ENCODE measurements at places on chromosomes 16 and 17. TPM values are rescaled to one million over a fixed set of nuclear protein-coding genes. Genes with fewer than 3 reads are reported as not detected.
A peak's percentile ranks its signal among the peaks of the same experiment; 100 is the strongest.

The CTDNEP1 gene
- total RNA-seq = 71.1 TPM

The MPV17L gene
- total RNA-seq = 3.7 TPM

GRCh38 chr17:59108400-59109102, 1.9 kb upstream of the TRIM37 start:
- no peak overlapping the region for H3K4me3 ChIP-seq
- peaks cover 6% of the 10 kb centered on the region for H3K4me1 ChIP-seq
- H3K36me3 ChIP-seq = no peaks in the 10 kb centered on the region
- no peak for DNase-seq

DNA sequence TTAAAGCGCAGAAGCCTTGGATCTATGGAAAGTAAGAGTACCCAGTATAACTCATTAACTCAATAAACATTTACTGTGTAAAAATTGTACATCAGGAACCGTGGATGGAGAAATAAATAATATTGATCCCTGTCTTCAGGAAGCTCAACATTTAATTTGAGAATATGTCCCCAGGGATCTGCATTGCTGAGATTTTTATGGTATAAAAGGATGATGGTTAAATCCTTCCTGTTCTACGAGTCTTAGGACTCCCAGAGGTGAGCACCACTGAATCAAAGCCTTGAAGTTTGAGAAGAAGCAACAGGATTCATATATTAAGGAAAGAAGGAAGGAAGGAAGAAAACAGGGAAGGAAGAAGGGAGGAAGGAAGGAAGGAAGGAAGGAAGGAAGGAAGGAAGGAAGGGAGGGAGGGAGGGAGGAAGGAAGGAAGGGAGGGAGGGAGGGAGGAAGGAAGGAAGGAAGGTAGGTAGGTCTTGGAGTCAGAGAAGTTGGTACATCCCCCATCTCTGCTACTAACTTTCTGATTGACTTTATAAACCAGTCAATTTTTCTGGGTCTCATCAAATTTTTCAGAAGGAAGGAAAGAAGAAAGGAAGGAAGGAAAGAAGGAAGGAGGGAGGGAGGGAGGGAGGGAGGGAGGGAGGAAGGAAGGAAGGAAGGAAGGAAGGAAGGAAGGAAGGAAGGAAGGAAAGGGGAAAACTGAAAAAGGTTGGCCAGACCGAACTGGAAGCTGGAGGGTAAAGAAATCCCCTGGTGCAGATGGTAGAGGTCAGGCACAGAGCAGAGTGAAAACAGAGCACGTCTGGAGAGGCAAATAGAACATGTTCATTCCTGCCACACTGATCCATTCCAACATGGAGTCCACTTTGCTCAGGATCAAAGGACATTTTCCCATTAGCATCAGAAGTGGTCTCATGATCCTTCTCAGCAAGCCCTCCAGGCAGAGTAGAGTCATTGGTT, 422.2 kb upstream of the CDH11 start:
- no peak overlapping the region for H3K27ac ChIP-seq
- H3K36me3 ChIP-seq = no peaks in the 10 kb centered on the region
- DNase-seq = no peak
- no peaks in the 10 kb centered on the region for H3K27me3 ChIP-seq

DNA sequence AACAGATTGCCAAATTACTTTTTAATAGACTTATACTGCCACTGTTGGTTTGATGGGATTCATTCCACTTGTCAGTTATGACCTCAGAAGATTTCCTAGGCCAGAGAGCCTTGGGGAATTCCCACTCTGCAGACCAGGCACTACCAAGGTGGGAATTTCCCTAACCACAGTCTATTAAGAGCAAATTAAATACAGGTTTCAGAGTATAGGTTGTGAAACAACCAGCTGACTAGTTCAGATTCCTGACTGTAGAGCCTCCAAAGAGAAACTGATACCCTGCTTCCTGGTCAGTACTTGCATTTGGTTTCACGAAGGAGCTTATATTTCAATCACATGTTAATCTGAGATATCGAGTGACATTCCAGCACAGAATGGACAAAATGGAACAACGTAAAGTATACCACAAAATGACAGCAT, 186.5 kb downstream of the STX8 start:
- H3K4me1 ChIP-seq = no peaks in the 10 kb centered on the region
- H3K27me3 ChIP-seq = no peaks in the 10 kb centered on the region
- DNase-seq = no peak
- no peaks in the 10 kb centered on the region for H3K36me3 ChIP-seq

GRCh38 chr17:40551091-40551878, 14.0 kb downstream of the CCR7 start:
- peak; percentile 67 for DNase-seq
- no peaks in the 10 kb centered on the region for H3K27me3 ChIP-seq
- H3K4me3 ChIP-seq = no peak overlapping the region
- no peaks in the 10 kb centered on the region for H3K36me3 ChIP-seq
- H3K4me1 ChIP-seq = peaks cover 53% of the 10 kb centered on the region

GRCh38 chr16:72313903-72314302, 141.9 kb upstream of the PMFBP1 start:
- no peaks in the 10 kb centered on the region for H3K4me1 ChIP-seq
- H3K36me3 ChIP-seq = no peaks in the 10 kb centered on the region
- H3K27me3 ChIP-seq = no peaks in the 10 kb centered on the region
- DNase-seq = no peak

DNA sequence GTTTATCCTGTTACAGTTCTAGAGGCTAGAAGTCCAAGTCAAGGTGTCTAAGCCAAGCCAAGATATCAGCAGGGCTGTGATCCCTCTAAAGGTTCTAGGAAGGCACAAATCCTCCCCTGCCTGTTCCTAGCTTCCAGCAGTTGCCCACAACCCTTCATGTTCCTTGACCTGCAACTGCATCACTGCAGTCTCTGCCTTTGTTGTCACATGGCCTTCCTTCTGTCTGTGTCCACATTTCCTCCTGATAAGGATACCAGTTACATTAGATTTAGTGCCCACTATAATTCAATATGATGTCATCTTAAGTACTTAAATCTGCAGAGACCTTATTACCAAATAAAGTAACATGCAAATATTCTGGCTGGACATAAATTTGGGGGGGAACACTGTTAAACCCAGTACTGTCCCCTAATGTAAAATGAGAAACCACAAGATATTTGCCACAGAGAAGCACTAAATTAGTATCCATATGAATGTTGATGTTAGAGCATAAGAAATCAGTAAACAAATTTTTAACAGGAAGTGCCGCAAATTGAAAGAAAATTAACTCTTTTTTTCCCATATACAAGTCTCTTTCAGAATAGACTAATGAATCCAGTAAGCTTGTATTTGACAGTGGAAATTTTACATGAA, 4.7 kb downstream of the UQCRC2 start:
- peaks cover 3% of the 10 kb centered on the region for H3K36me3 ChIP-seq
- 0 out of 2 replicates have a peak, but pooled peaks cover 3% of the 10 kb centered on the region for H3K4me1 ChIP-seq
- DNase-seq = no peak
- H3K27ac ChIP-seq = no peak overlapping the region
- H3K4me3 ChIP-seq = no peak overlapping the region

DNA sequence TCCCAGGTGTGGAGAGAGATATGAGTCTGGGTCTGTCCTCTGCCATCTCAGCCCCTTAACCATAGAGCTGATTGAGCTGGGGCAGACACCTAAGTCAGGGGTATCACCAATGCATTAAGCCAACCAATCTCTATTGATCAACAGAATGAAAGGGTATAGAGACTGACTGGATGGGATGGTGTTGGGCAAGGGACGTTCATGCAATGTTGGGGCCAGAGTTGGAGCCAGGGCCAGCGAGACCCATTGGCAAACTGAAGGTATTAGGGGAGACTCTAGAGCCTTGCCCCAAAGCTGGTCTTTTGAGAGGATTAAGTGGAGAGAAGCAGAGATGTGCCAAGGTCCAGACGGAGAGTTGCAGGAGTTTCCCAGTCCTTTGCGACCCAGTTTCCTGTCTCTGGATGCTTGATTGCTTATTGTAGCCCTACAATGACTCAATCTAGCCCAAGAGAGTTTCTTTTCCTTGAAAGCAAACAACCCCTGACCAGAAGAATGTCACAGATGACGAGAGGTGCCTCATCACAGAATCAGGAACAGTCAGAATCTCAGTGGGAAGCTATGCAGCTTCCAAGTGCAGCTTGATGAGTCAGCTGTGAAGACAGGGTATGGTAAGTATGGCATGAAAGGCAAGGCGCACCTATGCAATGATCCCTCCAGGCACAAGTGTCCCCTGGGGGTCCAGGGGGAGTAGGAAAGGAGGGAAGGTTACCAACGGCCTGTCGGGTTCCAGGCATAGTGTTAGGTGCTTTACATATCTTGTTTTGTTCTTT, 137.2 kb downstream of the UTP18 start:
- H3K36me3 ChIP-seq = no peaks in the 10 kb centered on the region
- no peak overlapping the region for H3K27ac ChIP-seq
- H3K4me1 ChIP-seq = no peaks in the 10 kb centered on the region
- H3K27me3 ChIP-seq = peaks cover 2% of the 10 kb centered on the region
- DNase-seq = no peak
